Astrocyte (in vitro differentiated cells and primary cell): ENCODE measurements at places on chromosomes 2 and 18. TPM values are rescaled to one million over a fixed set of nuclear protein-coding genes. Genes with fewer than 3 reads are reported as not detected.
A peak's percentile ranks its signal among the peaks of the same experiment; 100 is the strongest.

The IL36A gene
- total RNA-seq, result not detected in 2 replicates

DNA sequence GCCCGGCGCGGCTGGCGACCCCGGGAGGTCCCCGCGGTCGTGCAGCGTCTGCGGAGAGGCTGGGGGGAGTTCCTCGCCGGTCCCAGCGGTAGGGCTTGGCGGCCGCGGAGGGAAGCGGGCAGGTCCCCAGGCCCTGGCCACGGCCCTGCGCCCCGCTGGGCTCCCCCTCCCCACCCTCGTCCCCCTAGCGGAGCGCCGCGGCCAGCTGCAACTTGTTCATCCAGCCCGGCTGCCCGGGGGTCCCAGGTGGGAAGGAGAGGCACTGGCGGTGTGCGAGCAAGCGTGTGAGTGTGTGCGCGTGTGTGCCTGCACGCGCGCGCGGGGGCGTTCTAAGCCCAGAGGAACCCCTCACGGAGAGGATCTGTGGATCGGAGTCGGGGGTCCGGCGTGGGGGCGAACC, 1.3 kb downstream of the PTPRM start:
- no peaks in the 10 kb centered on the region for H3K27me3 ChIP-seq
- peak overlapping the region; percentile 81 for H3K4me3 ChIP-seq
- no peaks in the 10 kb centered on the region for H3K36me3 ChIP-seq

The SETBP1 gene
- 8.5 and 12.4 TPM in 2 replicates for total RNA-seq

DNA sequence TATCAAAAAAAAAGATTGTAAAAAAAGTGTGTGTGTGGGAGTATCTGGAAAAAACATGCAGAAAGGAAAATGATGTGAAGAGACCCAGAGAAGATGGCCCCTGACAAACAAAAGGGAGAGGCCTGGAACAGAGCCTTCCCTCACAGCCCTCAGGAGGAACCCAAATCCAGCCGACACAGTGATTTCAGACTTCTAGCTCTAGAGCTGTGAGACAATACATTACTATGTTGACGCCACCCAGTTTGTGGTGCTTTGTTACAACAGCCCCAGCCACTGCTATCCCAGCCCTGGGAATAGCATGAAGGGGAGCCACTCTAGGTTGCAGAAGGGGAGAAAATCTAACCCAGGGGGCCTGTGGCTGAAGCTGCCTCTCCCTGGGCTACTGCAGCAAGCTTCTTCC, 59.0 kb upstream of the ZBTB7C start:
- no peaks in the 10 kb centered on the region for H3K4me1 ChIP-seq
- DNase-seq, result no peak
- peaks cover 6% of the 10 kb centered on the region for H3K27me3 ChIP-seq
- H3K4me3 ChIP-seq, result no peak overlapping the region
- H3K27ac ChIP-seq, result no peak overlapping the region

DNA sequence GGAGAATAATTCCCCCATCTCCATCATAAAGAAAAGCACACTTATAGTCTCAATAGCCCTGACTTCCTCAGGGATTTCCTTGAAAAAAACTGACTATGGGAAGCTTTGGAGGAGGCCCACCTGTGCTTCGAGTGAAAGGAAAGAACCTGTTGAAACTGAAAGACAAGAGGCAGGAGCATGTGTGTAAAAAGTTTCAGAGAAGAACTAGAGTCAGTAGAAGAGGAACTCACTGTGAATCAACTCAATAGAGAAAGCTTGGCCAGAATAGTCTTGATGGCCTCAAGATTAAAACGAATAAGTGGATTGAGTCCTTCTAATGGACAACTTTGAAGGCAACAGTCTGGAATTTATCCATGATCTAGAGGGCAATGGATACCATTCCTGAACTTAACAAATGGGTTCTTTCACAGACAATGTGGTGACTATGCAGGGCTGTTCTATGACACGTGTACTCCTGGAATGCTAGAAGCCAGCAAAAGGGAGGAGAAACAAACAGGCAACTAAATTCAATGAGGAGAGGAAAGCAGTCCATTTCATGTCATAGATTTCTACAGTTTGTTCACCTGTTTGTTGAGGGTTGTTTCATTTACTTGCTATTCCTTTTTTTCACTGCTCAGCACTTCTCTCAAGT, 442.3 kb downstream of the GRB14 start:
- peak; percentile 34 for DNase-seq
- no peaks in the 10 kb centered on the region for H3K27me3 ChIP-seq
- no peak overlapping the region for H3K4me3 ChIP-seq
- no peak overlapping the region for H3K27ac ChIP-seq

DNA sequence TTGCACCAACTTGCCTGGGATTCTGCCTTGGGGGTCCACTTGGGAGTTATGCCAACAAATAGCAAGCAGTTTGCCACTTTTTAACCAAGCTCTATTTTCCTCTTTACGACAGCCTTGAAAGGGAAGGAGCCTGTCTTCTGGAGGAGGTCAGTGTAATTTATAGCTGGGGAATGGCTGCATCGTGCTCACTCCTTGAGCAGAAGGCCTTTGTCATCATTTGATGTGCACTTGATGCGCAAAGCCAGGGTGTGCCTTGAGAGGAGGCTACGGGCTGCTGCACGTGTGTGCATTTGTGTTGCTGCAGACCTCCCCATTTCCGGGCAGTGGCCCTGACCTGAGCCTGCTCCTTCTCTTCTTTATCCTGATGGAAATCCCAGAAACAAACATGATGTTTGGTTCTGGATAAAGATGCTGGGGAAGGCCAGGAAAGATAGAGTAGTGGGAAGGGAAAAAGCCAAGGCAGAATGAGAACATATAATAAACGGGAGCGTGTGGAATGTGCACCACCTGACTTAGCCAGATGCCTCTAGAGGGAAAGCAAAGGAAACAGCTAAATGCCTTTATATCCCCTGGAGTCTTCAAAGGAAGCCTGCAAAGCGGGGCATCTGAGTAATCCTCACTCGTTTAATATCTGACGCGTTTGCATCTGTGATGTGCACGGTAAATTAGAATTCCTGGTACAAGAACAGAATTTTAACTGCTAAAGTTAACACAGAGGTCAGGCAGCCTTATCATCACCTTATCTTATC, 68.3 kb upstream of the ZNF521 start:
- DNase-seq, result no peak
- no peak overlapping the region for H3K4me3 ChIP-seq
- H3K4me1 ChIP-seq, result no peaks in the 10 kb centered on the region
- no peak overlapping the region for H3K27ac ChIP-seq
- H3K36me3 ChIP-seq, result no peaks in the 10 kb centered on the region
- peaks cover 2% of the 10 kb centered on the region for H3K27me3 ChIP-seq

GRCh38 chr2:219230059-219230540, 494 bp downstream of the ANKZF1 start:
- DNase-seq, result peak; percentile 24
- H3K27me3 ChIP-seq, result no peaks in the 10 kb centered on the region
- H3K4me1 ChIP-seq, result peaks cover 20% of the 10 kb centered on the region
- peak overlapping the region; percentile 72 for H3K27ac ChIP-seq
